ENCODE measurements at places on chromosomes 5 and 9.

- DNase-seq: no peak
Observed at GRCh38 chr5:40374853-40375252, 304.9 kb upstream of the PTGER4 start.

GRCh38 chr5:143495110-143495509 lies 91.6 kb upstream of the NR3C1 start:
- DNase-seq: no peak

- no peak for DNase-seq
Observed at GRCh38 chr5:63050916-63051315, 472.3 kb downstream of the LRRC70 start.

DNA sequence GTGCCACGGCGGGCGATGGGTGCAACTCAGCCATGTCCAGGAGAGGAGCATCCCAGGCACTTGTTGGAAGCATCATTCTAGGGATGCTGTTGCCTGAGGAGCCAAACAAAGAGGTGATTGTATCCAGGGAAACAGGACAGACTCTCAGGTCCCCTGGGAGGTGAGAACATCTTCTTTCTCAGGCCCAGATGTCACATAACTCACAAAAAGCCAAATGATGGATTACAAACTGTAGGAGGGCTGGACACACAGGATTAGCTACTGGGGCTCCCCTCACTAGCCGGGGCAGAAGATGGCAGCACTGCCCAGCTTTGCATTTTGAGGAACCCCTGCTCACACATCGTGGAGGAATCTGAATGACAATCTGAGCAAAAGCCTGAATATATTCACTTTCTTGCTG lies 64.7 kb upstream of the NFIL3 start:
- DNase-seq: no peak

- peak; percentile 93 for DNase-seq
Observed at GRCh38 chr5:181187500-181188213, 17.3 kb downstream of the TRIM7 start.

Data from osteoblast (primary cell).